ENCODE measurements at places on chromosomes 16 and 17. TPM values are rescaled to one million over a fixed set of nuclear protein-coding genes. Genes with fewer than 3 reads are reported as not detected.

GRCh38 chr17:49204516-49204915, 5.9 kb downstream of the GNGT2 start:
- DNase-seq = no peak

DNA sequence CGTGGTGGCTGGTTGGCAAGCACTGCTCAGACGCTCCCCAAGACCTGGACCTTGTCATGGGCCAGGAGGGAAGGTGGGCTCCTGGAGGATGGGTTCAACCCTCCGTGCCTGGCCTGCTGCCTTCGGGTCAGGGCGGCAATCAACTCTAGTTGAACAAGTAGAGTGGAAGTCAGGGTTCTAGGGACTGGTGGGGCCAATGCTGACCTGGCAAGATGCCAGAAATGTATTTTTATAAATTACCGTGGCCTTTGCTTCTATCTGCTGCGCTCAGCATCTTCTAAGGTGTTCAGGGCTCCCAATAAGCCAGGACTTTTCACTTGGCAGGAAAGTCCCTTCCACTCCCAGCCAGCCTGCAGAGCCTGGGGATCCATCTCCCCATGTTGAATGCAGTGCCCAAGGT, 207.1 kb upstream of the N4BP1 start:
- DNase-seq = no peak

GRCh38 chr16:47470810-47471209, 9.7 kb downstream of the PHKB start:
- no peak for DNase-seq

DNA sequence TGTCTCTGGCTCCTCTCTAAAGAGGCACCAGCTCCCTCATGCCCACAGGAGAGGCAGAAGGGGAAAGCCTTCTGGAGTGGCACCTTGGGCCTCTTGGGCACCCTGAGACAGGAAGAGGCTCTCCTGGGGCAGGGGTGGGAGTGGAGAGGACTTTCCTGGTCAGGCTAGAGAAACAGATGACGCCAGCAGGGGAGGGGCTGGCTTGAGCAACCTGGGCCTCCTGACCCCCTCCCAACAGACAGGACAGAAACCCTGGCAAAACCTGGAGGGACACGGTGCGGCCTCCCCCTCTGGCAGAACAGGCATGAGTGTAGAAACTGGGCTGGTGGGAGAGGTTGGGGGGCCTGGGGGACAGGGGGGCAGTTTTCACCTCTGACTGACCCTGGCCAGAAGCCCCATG, 6.1 kb downstream of the SMIM5 start:
- no peak for DNase-seq

DNA sequence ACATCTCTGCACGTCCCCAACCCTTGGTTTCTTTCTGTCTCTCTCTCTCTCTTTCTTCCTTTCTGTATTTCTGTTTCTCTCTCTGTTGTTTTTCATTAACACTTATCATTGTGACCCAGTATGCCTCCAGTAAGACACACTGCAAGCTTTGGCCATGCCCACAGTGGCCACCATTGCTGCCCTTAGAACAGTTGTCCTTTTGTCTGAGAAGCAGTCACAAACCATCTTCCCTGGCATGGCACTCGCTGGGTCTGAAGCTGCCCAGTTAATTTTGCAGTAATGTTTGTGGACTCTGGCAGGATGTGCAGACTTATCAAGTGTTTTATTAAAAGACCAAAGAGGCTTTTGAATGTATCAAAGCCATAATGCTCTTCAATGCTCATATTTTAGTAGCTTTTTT, 146.9 kb downstream of the MSI2 start:
- DNase-seq = no peak

GRCh38 chr17:16381496-16381820, 567 bp downstream of the UBB start:
- DNase-seq = no peak

DNA sequence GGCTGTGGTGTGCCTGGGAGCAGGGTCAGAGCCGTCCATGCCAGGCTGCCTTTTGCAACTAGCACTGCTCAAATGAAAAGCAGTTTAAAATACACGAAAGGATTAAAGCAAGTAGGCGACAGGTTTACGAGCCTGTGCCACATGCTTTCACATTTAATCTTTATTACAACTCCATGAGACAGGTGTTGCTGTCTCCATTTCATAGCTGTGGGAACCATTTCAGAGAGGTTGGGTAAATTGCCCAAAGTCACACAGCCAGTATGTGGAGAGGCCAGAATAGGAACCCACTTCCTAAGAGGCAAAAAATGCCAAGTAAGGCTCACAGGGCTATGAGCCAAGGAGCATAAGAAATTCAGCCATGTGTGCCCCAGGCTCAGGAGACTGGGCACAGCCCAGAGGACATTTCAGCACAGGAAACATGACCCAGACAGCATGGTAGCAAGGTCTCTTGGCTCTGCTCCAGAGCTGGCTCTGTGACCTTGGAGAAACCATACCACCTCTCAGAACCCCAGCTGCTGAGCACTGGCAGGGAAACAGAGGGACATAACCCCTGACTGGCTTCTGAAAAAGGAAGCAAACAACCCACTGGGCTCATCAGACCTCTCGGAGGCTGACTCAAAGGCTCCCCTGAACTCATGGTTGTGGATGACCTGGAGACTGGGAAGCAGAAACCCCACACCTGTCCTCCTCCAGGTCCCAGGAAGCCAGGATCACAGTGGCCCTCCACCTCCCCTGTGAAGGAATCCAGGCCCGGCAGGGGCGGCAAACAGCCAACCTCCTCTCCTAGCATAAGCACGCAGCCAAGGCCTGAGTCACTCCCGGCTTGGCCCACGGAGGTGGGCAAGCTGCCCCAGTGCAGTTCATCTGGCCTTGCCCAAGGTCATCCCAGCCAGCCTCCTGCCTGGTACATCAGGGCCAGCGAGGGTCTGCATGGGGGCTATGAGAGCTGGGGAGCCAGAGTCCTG, 40.3 kb upstream of the MRPS23 start:
- peak; percentile 82 for DNase-seq

DNA sequence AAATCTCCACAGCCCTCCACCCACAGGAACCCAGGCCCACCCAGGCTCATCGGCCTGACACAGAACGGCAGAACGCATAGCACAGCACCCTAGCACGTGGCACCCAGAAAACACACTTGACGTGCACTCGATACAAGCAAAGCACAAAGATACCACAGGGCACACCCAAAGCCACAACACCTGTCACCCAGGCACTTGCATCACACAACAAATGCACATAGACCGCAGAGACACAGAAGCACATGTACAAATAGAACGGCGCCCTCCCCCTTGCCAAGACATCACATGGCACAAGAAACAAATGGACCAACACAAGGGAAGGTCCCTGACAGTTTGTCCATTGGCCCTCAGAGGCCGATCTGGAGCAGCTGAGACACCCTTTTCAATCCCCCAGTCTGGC, 147.7 kb upstream of the WSCD1 start:
- no peak for DNase-seq

- no peak for DNase-seq
Measured at GRCh38 chr17:76079535-76079955, 563 bp downstream of the ZACN start.

DNA sequence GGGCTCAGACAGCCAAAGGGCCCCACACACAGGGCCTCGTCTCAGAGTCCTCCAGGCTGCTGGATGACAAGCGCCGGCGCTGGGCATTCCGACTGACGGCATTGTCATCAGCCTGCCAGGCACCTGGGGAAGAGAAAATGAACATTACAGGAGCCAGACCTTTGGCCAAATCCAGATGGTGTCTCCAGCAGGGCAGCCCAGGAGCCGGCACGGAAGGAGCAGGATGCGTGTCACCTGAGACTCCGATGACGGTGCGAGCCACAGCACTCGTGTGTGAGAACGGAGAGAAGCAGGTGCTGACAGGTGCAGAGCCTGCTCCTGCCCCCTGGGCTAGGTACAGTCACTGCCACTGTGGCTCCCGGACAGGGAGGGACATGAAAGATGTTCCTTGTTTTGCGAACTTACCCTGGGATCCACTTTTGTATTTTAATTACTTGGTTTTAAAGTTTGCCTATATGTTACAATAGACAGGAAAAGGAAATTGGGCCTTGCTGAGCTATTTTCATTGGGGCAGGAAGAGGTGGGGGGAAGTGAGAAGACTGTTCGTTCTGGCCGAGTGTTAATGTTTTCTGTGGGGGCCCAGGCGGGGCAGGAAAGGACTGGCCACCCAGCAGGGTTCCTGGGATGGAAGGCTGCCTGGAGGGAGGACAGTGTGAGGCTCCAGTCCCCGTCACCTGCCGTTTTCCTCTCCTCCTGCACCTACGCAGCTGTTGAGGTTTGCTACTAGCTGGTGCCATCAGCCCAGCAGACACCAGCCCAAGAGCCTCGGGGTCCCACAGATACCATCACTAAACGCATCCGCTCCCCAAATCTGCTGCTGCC, 4.4 kb upstream of the FOXJ1 start:
- no peak for DNase-seq

- DNase-seq = no peak
Measured at GRCh38 chr17:40306395-40306794, 2.6 kb upstream of the RARA start.

- DNase-seq = peak; percentile 56
Measured at GRCh38 chr17:74671031-74671771, 41.5 kb downstream of the CD300LF start.

DNA sequence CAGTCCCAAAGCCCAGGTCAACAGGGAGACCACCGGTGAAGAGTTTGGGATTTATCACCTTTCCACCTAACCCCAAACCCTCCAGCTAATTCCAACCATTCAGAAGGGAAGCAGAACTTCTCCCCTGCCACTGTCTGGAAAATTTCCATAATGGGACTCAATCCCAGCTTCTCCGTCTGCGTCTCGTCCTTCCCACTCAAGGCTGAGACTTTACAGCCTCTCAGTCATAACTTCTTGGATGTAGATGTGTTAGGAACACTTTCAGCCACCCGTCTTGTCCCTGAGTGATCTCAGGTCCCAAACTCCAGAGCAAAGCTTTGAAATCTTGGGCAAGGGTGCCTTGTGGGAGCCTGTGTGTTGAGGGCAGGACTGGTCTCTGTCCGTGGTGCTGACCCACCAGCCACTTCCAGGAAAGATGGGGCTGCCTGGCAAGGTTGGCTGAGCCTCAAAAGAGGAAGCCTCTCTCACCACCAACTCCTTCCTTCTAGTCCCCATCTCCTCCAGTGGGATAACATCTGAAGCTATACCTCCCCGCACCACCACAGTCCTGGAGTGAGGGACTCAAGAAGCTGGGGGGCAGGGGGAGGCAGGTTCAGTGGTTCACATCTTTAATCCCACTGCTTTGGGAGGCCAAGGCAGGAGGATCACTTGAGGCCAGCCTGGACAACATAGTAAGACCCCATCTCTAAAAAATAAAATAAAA, 9.3 kb downstream of the GAS2L2 start:
- no peak for DNase-seq

- DNase-seq = no peak
Measured at GRCh38 chr17:7047566-7047965, 3.7 kb upstream of the SLC16A11 start.

DNA sequence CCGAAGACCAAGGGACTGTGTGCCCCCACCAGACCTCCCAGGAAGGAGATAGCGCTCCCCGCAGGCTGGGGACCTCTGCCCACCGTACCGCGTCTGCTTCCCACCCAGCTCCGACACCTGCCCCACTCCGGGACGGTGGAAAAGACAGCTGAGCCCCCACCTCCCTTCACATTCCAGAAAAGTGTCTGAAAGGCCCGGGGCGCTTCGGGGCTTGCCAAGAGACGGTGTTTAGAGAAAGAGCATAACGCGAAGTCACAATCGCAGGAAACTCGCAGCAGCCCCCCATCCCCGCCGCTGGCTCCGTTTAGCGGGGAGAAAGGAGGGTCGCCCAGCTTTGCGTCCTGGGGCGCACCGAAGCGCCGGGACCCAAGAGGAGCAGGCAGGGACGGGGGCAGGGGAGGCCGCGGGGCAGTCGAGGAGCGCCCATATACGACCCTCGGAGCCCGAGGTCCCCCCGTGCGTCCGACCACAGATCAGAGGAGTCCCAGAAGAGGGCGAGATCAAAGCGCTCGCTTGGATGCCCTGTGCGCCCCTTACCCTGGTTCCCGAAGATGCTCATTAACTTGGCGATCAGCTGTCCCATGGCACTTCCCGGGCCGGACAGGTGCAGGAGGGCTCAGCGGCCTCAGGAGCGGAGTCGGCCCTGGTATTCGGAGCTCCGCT, 652 bp downstream of the ARL5C start:
- no peak for DNase-seq

GRCh38 chr17:3927628-3928340, 11.5 kb upstream of the P2RX1 start:
- DNase-seq = no peak

GRCh38 chr16:86297866-86298757, 212.2 kb upstream of the FOXF1 start:
- DNase-seq = no peak

Gene IRX6
- 0.28 TPM for total RNA-seq

Gene CRYBA1
- not detected for total RNA-seq

Gene ADORA2B
- 14.6 TPM for total RNA-seq

Gene KRT31
- not detected for total RNA-seq

Gene CD2BP2
- 46.4 TPM for total RNA-seq

Gene GNG13
- not detected for total RNA-seq

Gene ASB16
- total RNA-seq = 3.2 TPM

Gene LGALS9B
- total RNA-seq = not detected

Gene SPATA32
- total RNA-seq = not detected

Gene SHBG
- 2.1 TPM for total RNA-seq

Measured in prostate gland (tissue), 2 donors.